ENCODE measurements at places on chromosomes 16 and 17. TPM values are rescaled to one million over a fixed set of nuclear protein-coding genes. Genes with fewer than 3 reads are reported as not detected.

DNA sequence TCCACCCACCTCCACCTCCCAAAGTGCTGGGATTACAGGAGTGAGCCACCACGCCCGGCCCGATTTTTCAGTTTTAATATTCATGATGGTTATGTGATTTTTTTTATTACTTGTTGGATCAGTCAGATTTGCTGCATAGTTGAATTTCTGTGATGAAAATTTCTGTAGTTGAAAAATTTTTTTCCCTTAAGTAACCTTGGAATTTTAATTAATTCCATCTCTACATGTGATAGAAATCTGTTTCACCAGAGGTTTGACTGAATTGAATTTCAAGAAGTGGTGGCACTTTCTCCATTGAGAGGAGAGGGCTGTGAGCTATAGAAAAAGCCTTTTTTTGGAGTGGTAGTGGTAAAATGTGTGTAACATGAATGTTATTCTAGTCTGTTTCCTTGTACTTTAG, 24.7 kb downstream of the WIPF2 start:
- peak overlapping the region; percentile 61 for H3K27ac ChIP-seq
- no peak for DNase-seq
- H3K27me3 ChIP-seq = no peaks in the 10 kb centered on the region
- no peaks in the 10 kb centered on the region for H3K36me3 ChIP-seq

DNA sequence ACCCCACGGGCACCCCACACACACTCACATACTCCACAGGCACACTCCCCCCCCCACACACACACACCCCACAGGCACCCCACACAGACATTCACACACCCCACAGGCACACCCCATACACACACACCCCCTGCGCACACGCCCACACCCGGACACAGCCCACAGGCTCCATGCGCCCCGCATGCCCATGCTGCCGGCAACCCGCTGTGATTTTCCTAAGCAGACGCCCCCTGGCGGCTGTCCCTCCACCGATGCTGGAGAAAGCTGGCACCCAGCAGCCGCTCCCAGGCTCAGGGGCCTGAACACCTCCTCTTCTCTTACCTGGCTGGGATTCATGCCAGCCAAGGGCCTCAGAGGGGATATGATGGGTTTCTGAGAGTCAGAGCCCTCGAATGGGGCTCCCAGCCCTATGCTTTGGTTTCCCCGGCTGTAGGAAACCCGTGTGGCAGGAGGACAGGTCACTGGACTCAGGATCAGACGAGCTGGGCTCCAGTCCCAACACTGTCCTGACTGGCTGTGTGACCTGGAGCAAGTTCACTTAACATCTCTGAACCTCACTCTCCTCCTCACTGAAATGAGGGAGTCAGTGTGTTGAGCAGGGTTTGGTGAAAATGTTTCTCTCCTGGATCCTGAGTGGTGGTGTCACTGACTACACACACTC, 19.6 kb upstream of the TNFRSF13B start:
- no peaks in the 10 kb centered on the region for H3K27me3 ChIP-seq
- H3K27ac ChIP-seq = no peak overlapping the region
- H3K4me3 ChIP-seq = no peak overlapping the region
- DNase-seq = peak; percentile 53
- no peaks in the 10 kb centered on the region for H3K36me3 ChIP-seq

DNA sequence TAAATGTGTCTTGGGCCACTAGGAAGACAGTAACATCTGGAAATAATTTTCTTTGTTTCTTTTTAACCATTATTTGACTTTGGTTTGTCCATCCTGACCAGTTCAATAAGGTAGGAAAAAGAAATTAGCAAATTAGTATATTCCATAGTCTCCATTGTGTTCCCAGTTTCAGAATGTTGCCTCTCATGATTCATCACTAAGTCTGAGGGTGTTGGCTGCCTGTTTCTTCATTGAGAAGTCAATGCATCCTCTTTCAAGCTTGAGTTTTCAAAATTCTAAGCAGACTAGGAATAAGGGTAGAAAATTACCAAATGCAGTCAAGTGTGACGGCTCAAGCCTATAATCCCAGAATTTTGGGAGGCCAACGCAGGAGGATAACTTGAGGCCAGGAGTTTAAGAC, 41.9 kb downstream of the ZFHX3 start:
- peaks cover 17% of the 10 kb centered on the region for H3K36me3 ChIP-seq
- no peak overlapping the region for H3K4me3 ChIP-seq
- no peaks in the 10 kb centered on the region for H3K27me3 ChIP-seq
- no peak for DNase-seq
- peaks cover 64% of the 10 kb centered on the region for H3K4me1 ChIP-seq

GRCh38 chr17:32565401-32565800, 78.6 kb downstream of the CDK5R1 start:
- no peak overlapping the region for H3K4me3 ChIP-seq
- peaks cover 19% of the 10 kb centered on the region for H3K4me1 ChIP-seq
- peaks cover 7% of the 10 kb centered on the region for H3K27me3 ChIP-seq
- no peak for DNase-seq

Gene C16orf95
- 8.2 TPM for total RNA-seq

- H3K27me3 ChIP-seq = no peaks in the 10 kb centered on the region
- peak overlapping the region; percentile 92 for H3K27ac ChIP-seq
- H3K4me3 ChIP-seq = peak overlapping the region; percentile 72
- no peak for DNase-seq
Measured at GRCh38 chr17:79027274-79027924, 3.4 kb downstream of the C1QTNF1 start.

DNA sequence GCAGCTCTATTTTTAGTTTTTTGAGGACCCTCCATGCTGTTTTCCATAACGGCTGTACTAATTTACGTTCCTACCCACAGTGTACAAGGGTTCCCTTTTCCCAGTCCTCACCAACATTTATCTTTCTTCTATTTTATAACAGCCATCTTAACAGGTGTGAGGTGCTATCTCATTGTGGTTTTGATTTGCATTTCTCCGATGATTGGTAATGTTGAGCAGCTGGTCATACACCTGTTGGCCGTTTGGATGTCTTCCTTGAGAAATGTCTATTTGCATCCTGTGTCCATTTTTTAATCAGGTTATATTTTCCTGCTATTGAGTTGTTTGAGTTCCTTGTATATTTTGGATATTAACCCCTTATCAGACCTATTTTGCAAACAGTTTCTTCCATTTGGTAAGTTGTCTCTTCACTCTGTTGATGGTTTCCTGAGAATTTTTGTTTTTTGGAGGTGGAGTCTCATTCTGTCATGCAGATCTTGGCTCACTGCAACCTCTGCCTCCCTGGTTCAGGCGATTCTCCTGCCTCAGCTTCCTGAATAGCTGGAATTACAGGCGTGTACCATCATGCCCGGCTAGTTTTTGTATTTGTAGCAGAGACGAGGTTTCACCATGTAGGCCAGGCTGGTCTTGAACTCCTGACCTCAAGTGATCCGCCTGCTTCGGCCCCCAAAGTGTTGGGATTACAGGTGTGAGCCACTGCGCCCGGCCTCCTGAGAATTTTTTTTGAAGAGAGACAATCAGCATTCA, 279.6 kb downstream of the SNX29 start:
- H3K4me1 ChIP-seq = peaks cover 8% of the 10 kb centered on the region
- H3K36me3 ChIP-seq = no peaks in the 10 kb centered on the region
- H3K4me3 ChIP-seq = no peak overlapping the region
- H3K27ac ChIP-seq = no peak overlapping the region
- DNase-seq = no peak

- peak; percentile 61 for DNase-seq
- H3K4me1 ChIP-seq = peaks cover 46% of the 10 kb centered on the region
- peaks cover 25% of the 10 kb centered on the region for H3K36me3 ChIP-seq
Measured at GRCh38 chr16:86517652-86518258, 7.4 kb downstream of the FOXF1 start.

DNA sequence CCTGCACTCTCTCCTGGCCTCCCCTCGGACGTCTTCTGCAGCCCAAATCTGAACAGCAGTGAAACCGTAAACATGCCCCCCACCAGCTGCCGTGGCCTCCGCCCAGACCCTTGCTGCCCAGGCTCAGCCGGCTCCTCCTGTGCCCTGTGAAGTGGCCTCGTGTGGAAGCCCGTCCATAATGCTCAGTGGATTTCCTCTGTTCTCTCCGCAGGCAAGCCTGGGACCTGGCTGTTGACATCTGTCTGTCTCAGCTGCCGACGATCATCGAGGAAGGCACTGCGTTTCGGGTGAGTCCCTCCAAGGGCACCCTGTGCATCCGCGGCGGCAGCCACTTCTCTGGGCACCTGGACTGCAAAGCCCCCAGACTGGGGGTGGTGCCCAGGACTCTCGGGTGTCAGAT, 153.9 kb upstream of the CHMP6 start:
- no peak overlapping the region for H3K27ac ChIP-seq
- H3K36me3 ChIP-seq = peaks cover 8% of the 10 kb centered on the region
- H3K27me3 ChIP-seq = peaks cover 2% of the 10 kb centered on the region
- DNase-seq = no peak
- H3K4me3 ChIP-seq = no peak overlapping the region

Gene CAPNS2
- 0.32 TPM for total RNA-seq
